K562 (cell line): ENCODE measurements at places on chromosomes 3 and 15. TPM values are rescaled to one million over a fixed set of nuclear protein-coding genes. Genes with fewer than 3 reads are reported as not detected.

DNA sequence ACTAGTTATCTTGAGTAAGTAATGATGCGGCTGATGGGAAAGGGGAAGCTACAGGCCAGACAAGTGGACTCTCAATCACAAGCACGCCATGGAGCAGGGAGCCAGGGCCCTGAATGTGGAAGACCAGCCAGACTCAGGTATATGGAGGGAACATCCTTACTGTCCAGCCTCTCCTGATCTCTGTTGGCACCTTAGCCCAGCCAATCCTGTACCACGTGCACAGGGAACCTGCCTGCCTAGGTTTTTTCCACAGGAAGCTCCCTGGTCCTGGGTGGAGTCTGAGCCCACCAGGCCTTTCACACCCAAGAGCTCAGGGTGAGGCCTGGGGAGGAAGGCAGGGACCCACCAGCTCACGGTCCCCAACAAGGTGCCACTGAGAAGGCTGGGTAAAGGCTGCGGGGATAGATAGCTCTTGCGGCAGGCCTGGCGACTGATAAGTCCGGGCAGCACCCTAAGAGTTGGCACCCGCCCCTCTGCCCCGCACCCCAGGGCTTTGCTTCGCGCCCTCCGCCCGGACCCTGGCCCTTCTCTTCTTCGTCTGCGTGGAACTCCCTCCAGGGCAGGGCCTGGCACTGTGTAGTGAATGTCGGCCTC, 933 bp upstream of the APEH start:
- H3K4me3 ChIP-seq, result peak overlapping the region; percentile 81
- no peak for DNase-seq
- no peaks in the 10 kb centered on the region for H3K27me3 ChIP-seq
- peaks cover 33% of the 10 kb centered on the region for H3K4me1 ChIP-seq
- peak overlapping the region; percentile 94 for H3K27ac ChIP-seq

GRCh38 chr15:36965570-36966342, 134.6 kb downstream of the MEIS2 start:
- no peak for DNase-seq
- H3K4me1 ChIP-seq, result no peaks in the 10 kb centered on the region; the same call in 2 of the 3 replicates
- peaks cover 3% of the 10 kb centered on the region; the same call in 1 of the 3 replicates for H3K36me3 ChIP-seq

Gene ACKR2
- 0.07 and 0.11 TPM in 2 replicates for polyA plus RNA-seq

GRCh38 chr3:178257491-178257890, 278.7 kb upstream of the KCNMB2 start:
- no peaks in the 10 kb centered on the region for H3K27me3 ChIP-seq
- no peaks in the 10 kb centered on the region for H3K4me1 ChIP-seq
- no peaks in the 10 kb centered on the region for H3K36me3 ChIP-seq
- peak; percentile 26 for DNase-seq
- H3K4me3 ChIP-seq, result no peak overlapping the region
- peak overlapping the region; percentile 48; the same call in 2 of the 3 replicates for H3K27ac ChIP-seq

Gene RHOV
- 1.4 and 2.6 TPM in 2 replicates for polyA plus RNA-seq

DNA sequence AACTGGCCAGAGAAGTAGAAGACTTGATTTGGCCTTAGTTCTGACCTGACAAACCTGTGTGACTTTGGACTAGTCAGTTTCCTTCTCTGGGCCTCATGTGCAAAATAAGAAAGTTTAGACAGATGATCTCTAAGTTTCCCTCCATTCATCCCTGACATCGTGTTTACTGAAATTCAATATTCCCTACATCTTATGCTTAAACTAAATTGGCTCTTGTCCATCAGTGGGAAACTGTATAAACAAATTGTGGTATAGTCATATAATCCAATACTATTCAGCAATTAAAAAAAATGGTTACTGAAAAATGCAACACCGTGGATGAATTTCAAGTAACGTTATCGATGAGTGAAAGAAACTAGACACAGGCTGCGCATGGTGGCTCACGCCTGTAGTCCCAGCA, 64.4 kb upstream of the HRH1 start:
- H3K4me3 ChIP-seq, result no peak overlapping the region
- DNase-seq, result no peak
- no peak overlapping the region for H3K27ac ChIP-seq
- H3K36me3 ChIP-seq, result no peaks in the 10 kb centered on the region
- H3K4me1 ChIP-seq, result peaks cover 6% of the 10 kb centered on the region; the same call in 1 of the 2 replicates
- peaks cover 7% of the 10 kb centered on the region; the same call in 2 of the 3 replicates for H3K27me3 ChIP-seq

DNA sequence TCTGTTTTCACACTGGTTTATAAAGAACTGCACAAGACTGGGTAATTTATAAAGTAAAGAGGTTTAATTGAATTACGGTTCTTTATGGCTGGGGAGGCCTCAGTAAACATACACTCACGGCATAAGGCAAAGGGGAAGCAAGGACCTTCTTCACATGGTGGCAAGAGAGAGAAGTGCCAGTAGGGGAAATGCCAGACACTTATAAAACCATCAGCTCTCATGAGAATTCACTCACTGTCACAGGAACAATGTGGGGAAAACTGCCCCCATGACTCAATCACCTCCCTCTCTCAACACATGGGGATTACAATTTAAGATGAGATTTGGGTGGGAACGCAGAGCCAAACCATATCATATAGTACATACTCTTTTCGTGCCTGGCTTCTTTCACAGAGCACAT, 42.4 kb downstream of the MAP2K1 start:
- no peak overlapping the region for H3K27ac ChIP-seq
- no peaks in the 10 kb centered on the region for H3K27me3 ChIP-seq
- no peak for DNase-seq
- no peak overlapping the region for H3K4me3 ChIP-seq
- peaks cover 4% of the 10 kb centered on the region; the same call in 1 of the 3 replicates for H3K36me3 ChIP-seq

Gene GPR149
- polyA plus RNA-seq, result not detected in 2 replicates

Gene FAM219B
- polyA plus RNA-seq, result 47.9 and 50.4 TPM in 2 replicates

DNA sequence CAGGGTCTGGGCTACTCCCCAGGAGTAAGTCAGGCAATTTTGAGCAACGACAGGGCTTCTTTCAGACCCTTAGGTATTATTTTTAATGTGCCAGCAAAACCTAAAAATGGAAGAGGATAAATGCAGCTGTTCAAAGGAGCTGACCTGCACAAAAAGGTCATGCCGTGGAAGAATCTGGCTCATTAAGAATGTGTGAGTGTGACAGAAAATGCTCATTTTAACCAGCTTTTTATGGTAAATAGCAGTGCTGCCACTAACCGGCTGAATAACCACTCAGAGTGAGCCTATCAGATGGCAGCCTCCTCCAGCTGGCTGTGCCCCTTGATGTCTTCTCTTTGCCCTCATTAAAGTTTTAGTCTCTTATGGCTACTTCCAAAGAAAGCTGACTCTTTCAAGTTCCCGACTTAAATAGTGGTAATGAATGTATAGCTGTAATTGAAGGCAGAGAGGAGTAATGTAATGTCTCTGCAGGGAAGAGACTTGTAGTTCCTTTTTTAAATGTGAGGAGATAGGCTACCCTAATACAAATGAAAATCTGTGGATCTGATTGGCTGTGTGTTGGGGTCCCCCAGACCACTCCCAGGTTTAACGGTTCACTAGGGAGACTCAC, 9.5 kb upstream of the FSTL1 start:
- no peaks in the 10 kb centered on the region for H3K36me3 ChIP-seq
- DNase-seq, result no peak
- peaks cover 6% of the 10 kb centered on the region for H3K27me3 ChIP-seq

DNA sequence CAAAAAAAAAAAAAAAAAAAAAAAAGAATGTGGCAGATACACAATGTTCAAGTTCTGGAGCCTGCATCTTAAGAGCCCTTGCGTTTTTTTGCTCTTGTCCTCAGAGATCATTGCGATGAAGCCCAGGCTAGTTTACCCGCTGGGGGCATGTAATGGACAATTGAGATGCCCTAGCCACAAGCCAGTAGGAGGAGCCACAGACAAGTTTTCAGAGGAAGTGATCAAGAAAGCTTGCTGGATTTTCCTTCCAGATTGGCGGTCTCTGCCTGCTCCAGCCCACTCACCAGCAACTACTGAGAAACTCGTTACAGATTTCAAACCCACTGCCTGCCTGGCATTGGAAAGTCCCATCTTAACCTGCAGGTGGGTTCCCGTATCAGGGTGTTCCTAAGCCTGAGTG, 192.1 kb upstream of the EOMES start:
- no peak for DNase-seq
- no peaks in the 10 kb centered on the region for H3K36me3 ChIP-seq
- no peak overlapping the region for H3K27ac ChIP-seq
- H3K4me3 ChIP-seq, result no peak overlapping the region
- H3K4me1 ChIP-seq, result no peaks in the 10 kb centered on the region

Gene THSD4
- polyA plus RNA-seq, result 0.03 TPM in 1 of 2 replicates, not detected in the other

GRCh38 chr3:10119376-10119775, 3.9 kb downstream of the BRK1 start:
- no peak overlapping the region for H3K27ac ChIP-seq
- H3K36me3 ChIP-seq, result peaks cover 53% of the 10 kb centered on the region
- DNase-seq, result no peak
- no peak overlapping the region for H3K4me3 ChIP-seq

GRCh38 chr3:38005076-38006020, 14.8 kb downstream of the VILL start:
- peaks cover 79% of the 10 kb centered on the region; the same call in 2 of the 3 replicates for H3K36me3 ChIP-seq
- H3K4me1 ChIP-seq, result peaks cover 6% of the 10 kb centered on the region; the same call in 2 of the 3 replicates
- no peaks in the 10 kb centered on the region for H3K27me3 ChIP-seq
- DNase-seq, result no peak

Gene STT3B
- polyA plus RNA-seq, result 76.8 and 85.9 TPM in 2 replicates

DNA sequence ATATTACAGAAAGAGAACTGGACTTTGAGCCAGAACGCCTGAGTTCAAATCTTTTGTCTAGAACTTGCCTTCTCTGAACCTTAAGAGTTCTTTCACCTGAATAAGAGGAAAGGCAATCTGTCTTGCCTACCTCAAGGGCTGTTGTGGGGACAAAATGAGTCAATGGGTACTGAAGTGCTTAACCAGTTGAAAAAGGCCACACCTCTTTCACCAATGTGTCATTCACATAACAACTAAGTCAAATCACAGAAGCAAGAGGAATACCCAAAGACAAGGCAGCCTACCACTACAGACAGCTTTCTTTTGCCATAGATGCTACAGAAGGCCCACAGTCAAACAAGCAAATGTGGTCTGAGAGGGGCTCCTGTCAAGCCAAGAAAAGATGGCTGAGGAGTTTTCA, 39.7 kb downstream of the NBEAL2 start:
- no peaks in the 10 kb centered on the region for H3K27me3 ChIP-seq
- H3K36me3 ChIP-seq, result peaks cover 64% of the 10 kb centered on the region
- H3K27ac ChIP-seq, result no peak overlapping the region
- H3K4me1 ChIP-seq, result peaks cover 11% of the 10 kb centered on the region; the same call in 1 of the 2 replicates
- H3K4me3 ChIP-seq, result no peak overlapping the region

GRCh38 chr15:85831415-85832113, 36.8 kb upstream of the KLHL25 start:
- DNase-seq, result peak; percentile 44
- no peaks in the 10 kb centered on the region for H3K27me3 ChIP-seq
- no peak overlapping the region for H3K27ac ChIP-seq
- no peak overlapping the region for H3K4me3 ChIP-seq
- H3K4me1 ChIP-seq, result no peaks in the 10 kb centered on the region

Gene SLC35G2
- 2.7 and 3.3 TPM in 2 replicates for polyA plus RNA-seq

Gene CCDC33
- 0.08 TPM in 1 of 2 replicates, not detected in the other for polyA plus RNA-seq

GRCh38 chr3:86708893-86709292, 282.1 kb downstream of the VGLL3 start:
- no peak overlapping the region for H3K4me3 ChIP-seq
- H3K36me3 ChIP-seq, result no peaks in the 10 kb centered on the region
- H3K27me3 ChIP-seq, result no peaks in the 10 kb centered on the region
- no peak overlapping the region for H3K27ac ChIP-seq
- no peaks in the 10 kb centered on the region for H3K4me1 ChIP-seq
- no peak for DNase-seq

- H3K27ac ChIP-seq, result no peak overlapping the region
- no peaks in the 10 kb centered on the region for H3K27me3 ChIP-seq
- no peaks in the 10 kb centered on the region for H3K4me1 ChIP-seq
Observed at GRCh38 chr3:183845608-183846288, 20.4 kb upstream of the MAP6D1 start.

DNA sequence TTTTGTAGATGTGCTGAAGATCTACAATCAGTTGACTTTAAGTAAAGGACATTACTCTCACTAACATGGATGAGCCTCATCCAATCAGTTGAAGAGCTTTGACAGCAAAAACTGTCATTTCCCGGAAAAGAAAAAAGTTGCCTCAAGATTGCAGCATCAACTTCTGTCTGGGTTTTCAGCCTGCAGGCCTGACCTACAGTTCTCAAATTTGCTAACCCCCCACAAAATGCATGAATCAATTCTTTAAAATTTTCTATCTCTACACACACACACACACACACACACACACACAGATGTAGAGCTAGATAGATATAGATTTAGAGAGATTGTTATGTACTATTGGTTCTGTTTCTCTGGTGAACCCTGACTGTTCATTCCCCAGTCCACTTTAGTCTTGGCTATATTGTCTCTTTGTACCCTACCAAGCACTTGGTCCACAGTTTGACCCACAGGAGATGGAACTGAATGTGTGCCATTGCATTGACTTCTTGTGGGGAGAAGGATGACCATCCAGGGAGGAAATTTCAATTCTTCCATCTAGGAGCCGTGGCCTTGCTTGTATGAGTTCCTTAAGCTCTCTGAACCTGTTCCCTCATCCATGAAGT, 228.3 kb downstream of the CLSTN2 start:
- DNase-seq, result no peak
- H3K27me3 ChIP-seq, result no peaks in the 10 kb centered on the region
- H3K36me3 ChIP-seq, result no peaks in the 10 kb centered on the region
- H3K27ac ChIP-seq, result no peak overlapping the region
- H3K4me1 ChIP-seq, result no peaks in the 10 kb centered on the region; the same call in 1 of the 3 replicates

GRCh38 chr3:22536541-22536940, 666.6 kb upstream of the UBE2E2 start:
- H3K27ac ChIP-seq, result no peak overlapping the region
- no peak for DNase-seq
- no peaks in the 10 kb centered on the region for H3K27me3 ChIP-seq
- H3K4me3 ChIP-seq, result no peak overlapping the region
- H3K4me1 ChIP-seq, result no peaks in the 10 kb centered on the region

GRCh38 chr15:58785355-58785754, 14.3 kb downstream of the MINDY2 start:
- no peak overlapping the region for H3K27ac ChIP-seq
- no peak for DNase-seq
- peaks cover 11% of the 10 kb centered on the region; the same call in 1 of the 3 replicates for H3K36me3 ChIP-seq
- H3K4me1 ChIP-seq, result 0 out of 2 replicates have a peak, but pooled peaks cover 1% of the 10 kb centered on the region

- H3K36me3 ChIP-seq, result no peaks in the 10 kb centered on the region
- H3K27me3 ChIP-seq, result no peaks in the 10 kb centered on the region
- H3K4me1 ChIP-seq, result no peaks in the 10 kb centered on the region
- no peak overlapping the region for H3K4me3 ChIP-seq
Observed at GRCh38 chr3:148101061-148101460, 596.6 kb upstream of the AGTR1 start.

Gene CCNB2
- polyA plus RNA-seq, result 99.5 and 110 TPM in 2 replicates

DNA sequence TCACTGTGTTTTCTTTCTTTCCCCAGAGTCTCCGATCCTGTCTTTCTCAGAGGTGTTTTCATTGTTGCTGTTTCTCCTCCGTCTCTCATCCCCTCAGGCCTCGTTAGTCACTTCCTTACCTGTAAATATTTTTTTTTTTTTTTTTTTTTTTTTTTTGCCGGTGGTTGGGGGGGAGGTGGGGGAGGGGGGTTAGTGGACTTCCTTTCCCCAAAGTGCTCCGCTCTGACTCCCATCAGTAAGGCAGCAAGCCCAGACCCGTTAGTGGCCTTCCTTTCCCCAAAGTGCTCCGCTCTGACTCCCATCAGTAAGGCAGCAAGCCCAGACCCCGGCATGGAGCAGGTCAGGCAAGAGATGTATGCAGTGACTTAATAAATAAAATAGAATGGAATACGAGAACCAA, 97.1 kb upstream of the TNFAIP8L3 start:
- H3K36me3 ChIP-seq, result no peaks in the 10 kb centered on the region
- peaks cover 17% of the 10 kb centered on the region; the same call in 2 of the 3 replicates for H3K27me3 ChIP-seq
- no peak overlapping the region for H3K4me3 ChIP-seq
- no peaks in the 10 kb centered on the region for H3K4me1 ChIP-seq
- H3K27ac ChIP-seq, result no peak overlapping the region
- DNase-seq, result no peak

- no peaks in the 10 kb centered on the region for H3K4me1 ChIP-seq
- no peaks in the 10 kb centered on the region for H3K27me3 ChIP-seq
- no peak overlapping the region for H3K4me3 ChIP-seq
- no peak overlapping the region for H3K27ac ChIP-seq
- DNase-seq, result no peak
- H3K36me3 ChIP-seq, result no peaks in the 10 kb centered on the region
Observed at GRCh38 chr3:163935411-163935810, 1142.9 kb downstream of the SI start.
